ENCODE measurements at places on chromosomes 4 and X. TPM values are rescaled to one million over a fixed set of nuclear protein-coding genes. Genes with fewer than 3 reads are reported as not detected.

GRCh38 chrX:66017659-66018170 is 22.2 kb downstream of the VSIG4 start:
- no peaks in the 10 kb centered on the region for H3K36me3 ChIP-seq
- peaks cover 23% of the 10 kb centered on the region for H3K4me1 ChIP-seq
- no peaks in the 10 kb centered on the region for H3K27me3 ChIP-seq
- peak overlapping the region; percentile 17 for H3K27ac ChIP-seq
- peak overlapping the region; percentile 36 for H3K4me3 ChIP-seq

GRCh38 chrX:19625612-19626011 is 110.3 kb upstream of the MAP3K15 start:
- no peak overlapping the region for H3K27ac ChIP-seq
- no peak overlapping the region for H3K4me3 ChIP-seq
- no peaks in the 10 kb centered on the region for H3K4me1 ChIP-seq
- H3K36me3 ChIP-seq, result peaks cover 7% of the 10 kb centered on the region

DNA sequence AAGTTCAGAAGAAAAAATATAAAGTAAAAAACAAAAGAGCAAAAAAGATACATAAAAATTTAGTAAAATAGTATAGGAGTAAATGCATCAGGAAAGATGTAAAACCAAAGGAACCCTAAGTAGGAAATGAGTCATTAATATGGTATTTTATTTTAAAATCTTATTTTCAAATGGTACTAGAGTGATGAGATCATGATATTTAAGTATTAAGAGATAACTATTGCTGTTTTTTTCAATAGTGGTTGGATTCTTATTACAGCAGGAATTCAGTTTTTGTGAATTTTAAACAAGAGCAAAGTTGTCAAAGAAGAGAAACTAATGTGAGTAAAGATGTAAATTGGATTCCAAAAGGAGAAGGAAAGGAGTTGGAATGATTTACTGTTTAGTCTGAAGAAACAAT is 20.0 kb downstream of the EMCN start:
- H3K4me3 ChIP-seq, result no peak overlapping the region
- H3K27me3 ChIP-seq, result no peaks in the 10 kb centered on the region
- no peaks in the 10 kb centered on the region for H3K36me3 ChIP-seq
- H3K4me1 ChIP-seq, result no peaks in the 10 kb centered on the region

DNA sequence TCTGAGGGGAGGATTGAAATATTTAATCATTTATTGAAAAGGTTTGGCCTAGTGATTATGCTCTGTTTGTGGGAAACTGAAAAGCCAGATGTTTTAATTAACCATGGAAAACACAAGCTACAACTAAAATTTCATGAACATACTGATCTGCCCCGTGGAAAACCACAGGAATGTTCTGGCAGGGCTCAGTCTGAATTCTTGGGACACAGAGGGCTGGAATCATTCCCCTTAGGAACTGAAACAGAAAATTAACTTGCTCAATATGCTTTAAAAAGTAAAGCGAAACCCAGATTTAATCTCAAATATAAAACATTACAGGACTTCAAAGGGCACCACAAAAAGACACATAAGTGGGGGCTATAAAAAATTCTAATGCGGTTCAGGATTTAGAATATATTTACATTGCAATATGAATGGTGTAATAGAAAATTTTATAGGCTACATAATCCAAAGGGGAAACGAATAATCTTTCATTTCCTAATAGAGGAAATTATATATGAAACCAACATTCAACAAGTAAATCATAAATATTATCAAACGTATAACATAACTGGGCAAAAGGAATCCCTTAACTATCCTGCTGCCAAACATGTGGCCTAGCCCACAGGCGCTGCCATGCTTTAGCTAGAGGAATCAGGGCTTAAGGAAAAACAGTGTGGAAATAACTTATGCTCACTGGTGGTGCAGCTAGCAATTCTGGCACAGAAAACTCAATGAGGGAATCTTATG is 70.9 kb downstream of the APBB2 start:
- H3K4me1 ChIP-seq, result no peaks in the 10 kb centered on the region
- H3K27me3 ChIP-seq, result no peaks in the 10 kb centered on the region
- no peak overlapping the region for H3K4me3 ChIP-seq
- DNase-seq, result no peak
- H3K27ac ChIP-seq, result peak overlapping the region; percentile 73

DNA sequence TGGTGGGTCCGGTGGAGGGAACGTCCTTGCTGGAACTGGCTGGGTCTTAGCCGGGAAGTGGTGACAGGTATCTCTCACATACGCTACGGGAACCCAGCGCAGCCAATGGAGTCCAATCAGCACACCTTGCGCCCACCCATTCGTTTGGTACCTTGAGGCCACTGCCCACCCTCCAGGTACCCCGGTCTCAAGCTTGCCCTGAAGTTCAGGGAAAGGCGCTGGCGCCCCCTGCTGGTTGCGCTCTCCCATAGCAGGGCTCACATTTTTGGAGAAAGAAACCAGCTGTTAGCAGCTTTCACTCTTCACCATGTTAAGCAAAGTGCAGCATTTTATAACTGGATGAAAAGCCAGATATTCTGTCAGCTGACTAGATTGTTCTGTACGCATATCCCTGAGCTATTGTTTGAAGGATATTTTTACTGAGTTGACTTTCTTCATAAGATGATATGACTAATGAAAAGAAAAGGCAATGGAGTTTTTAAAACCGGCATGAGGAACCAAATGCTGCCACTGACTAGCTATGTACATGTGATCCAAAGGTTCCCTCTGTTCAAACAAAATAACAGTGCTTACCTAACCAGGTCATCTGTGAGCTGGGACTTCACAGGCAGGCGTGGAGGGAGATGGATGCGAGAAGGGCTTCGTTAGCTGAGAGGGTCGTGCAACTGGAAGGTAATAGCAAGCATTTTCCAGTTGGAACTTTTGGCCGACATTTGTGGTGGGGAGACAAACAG is 43.7 kb downstream of the OTOP1 start:
- DNase-seq, result no peak
- H3K4me1 ChIP-seq, result no peaks in the 10 kb centered on the region
- no peak overlapping the region for H3K27ac ChIP-seq
- no peak overlapping the region for H3K4me3 ChIP-seq

DNA sequence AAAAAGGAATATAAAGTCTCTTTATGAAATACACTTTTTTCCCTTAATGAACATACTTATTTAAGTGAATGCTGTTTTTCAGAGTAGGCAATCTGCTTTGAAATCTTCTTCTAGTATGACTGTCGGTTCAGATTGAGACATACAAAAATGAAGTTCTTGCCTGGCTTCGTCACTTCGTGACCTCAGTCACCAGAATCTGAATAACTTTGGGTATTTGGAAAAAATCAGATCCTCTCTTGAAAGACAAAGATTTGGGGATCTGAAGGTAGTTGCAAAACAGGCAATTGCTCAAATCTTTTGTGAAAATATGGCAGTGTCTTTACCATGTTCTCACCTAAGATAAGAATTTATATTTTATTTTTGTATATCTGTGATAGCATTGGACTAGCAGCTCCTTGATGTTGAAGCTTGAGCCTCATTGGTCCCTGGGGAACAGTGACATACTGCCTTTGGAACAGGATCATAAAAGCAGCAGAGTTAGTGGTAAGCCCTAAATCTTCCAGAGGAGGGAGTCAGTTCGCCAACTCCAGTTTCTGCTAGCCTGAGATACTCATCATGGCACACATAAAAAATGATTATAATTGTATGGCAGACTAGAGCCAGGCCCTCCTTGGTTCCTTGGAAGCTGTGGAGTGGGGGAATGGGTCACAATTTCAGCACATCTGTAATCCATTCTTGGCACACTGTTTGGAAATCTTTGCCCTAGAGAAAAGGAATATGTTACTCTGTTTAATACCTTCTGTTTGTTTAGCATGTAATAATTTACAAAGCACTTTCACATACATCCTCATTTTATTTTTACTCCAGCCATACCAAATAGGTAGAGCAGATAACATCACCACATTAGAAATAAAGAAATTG is 5.0 kb downstream of the ARFIP1 start:
- H3K36me3 ChIP-seq, result no peaks in the 10 kb centered on the region
- H3K4me1 ChIP-seq, result peaks cover 39% of the 10 kb centered on the region
- no peaks in the 10 kb centered on the region for H3K27me3 ChIP-seq
- no peak for DNase-seq
- no peak overlapping the region for H3K4me3 ChIP-seq

DNA sequence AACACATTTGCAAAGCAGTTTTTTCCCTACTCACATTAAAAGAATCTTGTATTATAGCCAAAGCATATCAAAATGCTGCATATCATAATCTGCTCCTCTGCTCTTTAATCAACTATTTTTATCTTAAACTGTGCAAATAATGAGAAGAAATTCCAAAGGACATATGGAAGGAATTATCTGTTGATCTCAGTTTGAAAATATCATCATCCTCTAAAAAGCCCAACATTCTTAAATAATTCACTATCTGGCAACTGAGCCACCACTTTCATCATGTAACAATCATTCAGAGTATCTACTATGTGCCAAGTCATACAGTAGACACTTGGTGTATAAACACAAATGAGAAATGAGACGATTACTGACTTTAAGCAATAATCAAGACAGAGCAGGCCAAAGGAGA is 63.0 kb downstream of the PRSS12 start:
- no peaks in the 10 kb centered on the region for H3K36me3 ChIP-seq
- H3K4me3 ChIP-seq, result no peak overlapping the region
- no peak for DNase-seq
- no peak overlapping the region for H3K27ac ChIP-seq

DNA sequence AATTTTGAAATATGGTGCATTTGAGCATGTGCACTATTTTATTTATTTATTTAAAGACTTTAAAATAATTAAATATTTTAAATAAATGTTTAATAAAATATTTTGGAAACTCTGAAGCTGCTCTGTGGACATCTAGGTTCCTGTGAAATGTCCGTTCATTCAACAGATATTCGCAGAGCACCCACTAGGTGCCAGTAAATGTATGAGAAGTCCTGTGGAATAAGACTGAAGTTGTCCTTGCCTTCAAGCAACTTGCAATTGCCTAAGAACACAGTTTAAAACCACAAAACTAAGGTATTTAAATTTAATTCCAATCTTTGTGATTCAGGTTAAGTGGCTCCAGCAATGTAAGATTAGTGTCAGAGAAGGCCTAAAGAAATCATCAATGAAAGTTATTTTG is 306.7 kb downstream of the GBA3 start:
- no peaks in the 10 kb centered on the region for H3K4me1 ChIP-seq
- H3K4me3 ChIP-seq, result no peak overlapping the region
- no peaks in the 10 kb centered on the region for H3K27me3 ChIP-seq
- no peaks in the 10 kb centered on the region for H3K36me3 ChIP-seq
- no peak overlapping the region for H3K27ac ChIP-seq

MGAT4D gene
- total RNA-seq, result not detected

F8A2 gene
- not detected for total RNA-seq

Measured in spleen (tissue), 13 donors.